Activated T-cell treated with anti-CD3 and anti-CD28 coated beads for 4 hours (primary cell): ENCODE measurements at places on chromosomes 5 and 9.

DNA sequence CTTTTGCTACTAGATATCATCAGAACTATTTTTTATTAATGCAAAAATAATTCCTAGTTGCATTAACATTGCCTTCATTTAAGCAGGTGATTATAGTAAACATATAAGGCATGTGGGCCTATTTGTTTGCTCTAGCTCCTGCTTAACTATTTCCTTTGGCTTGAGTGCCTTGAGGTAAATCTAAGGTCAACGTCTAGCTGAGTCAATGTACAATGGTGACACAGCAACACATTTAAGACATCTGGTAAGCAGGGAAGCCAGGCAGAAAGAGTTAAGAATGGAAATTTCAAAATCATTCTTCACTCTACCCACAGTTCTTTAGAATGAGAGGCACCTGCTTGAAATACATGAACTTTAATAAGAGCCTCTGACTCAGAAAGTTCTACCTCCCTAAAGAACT, 111.9 kb upstream of the FST start:
- DNase-seq: no peak

GRCh38 chr9:127765418-127765817, 13.0 kb downstream of the SH2D3C start:
- no peak for DNase-seq

GRCh38 chr5:116646611-116647289, 72.1 kb upstream of the SEMA6A start:
- no peak for DNase-seq

DNA sequence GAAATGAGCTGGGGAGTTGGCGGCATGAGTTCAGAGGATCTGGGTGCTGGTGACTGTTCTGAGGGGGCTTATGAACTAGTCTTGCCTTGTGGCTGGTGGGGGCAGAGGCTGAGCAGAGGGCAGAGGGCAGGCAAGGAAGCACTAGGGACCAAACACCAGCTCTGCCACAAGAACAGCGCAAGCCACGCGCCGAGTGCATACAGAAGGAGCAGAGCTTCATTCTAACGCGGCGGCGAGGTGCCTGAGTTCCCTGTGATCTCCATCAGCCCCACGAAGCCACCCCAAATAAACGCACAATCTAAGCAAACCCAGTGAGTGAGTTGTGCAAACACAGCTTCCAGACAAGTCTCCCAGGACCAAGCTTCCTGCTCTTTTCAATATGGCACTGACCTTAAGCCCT, 110.6 kb upstream of the ALDH1B1 start:
- DNase-seq: no peak

DNA sequence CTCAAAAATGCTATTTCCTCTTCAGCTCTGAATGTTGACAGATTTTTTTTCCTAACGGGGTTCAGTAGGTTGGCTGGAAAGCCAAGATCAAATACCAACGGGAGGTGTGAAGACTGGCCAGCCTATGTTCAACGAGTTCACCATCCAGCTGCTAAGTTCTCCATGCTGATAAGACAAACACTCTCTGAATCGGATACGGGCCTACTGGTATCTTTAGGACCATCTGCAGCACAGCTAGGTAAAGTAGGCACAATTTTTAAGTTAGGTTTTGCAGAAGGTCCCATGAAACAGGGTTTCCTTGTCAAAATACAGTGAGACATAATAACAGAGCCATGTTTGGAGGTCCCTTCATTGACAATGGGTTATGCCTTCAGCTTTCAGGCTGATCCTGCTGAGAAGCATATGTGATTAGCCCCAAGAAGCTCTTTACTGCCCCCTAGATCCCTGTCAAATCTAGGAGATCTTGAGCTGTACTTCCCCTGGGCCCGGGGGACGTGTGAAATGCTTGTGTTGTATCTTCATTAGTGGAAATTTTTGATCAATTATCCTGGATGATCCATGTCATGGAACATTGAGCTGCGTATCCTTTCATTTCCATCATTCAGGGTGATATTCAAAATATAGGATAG, 60.6 kb downstream of the PGM5 start:
- no peak for DNase-seq
